Heart left ventricle (tissue), 16 donors: ENCODE measurements at places on chromosomes 2 and 18. TPM values are rescaled to one million over a fixed set of nuclear protein-coding genes. Genes with fewer than 3 reads are reported as not detected.
A peak's percentile ranks its signal among the peaks of the same experiment; 100 is the strongest.

YPEL5 gene
- total RNA-seq = 90.6 TPM

SCN7A gene
- total RNA-seq = 16.8 TPM

CAPN14 gene
- 0.20 TPM for total RNA-seq

HES6 gene
- total RNA-seq = 1.4 TPM

KIAA2012 gene
- total RNA-seq = not detected

DNA sequence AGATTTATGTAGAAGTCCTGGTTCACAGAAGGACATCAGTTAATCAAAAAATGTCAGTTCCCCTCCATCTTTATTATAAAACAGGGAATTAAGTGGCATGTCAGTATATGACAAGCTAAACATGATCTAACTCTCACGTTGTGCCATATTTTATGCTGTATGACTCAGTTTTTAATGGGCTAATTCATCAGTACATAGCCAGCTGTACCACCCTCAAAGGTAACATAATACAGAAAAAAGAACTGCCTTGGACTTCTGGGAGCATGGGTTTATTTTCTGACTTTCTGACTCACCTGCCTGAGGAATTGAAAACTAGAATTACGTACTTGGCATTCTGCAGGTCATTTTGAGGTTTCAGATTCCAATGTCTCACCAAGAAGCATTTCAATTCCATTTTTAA lies 135.7 kb downstream of the CMPK2 start:
- no peak for DNase-seq

DNA sequence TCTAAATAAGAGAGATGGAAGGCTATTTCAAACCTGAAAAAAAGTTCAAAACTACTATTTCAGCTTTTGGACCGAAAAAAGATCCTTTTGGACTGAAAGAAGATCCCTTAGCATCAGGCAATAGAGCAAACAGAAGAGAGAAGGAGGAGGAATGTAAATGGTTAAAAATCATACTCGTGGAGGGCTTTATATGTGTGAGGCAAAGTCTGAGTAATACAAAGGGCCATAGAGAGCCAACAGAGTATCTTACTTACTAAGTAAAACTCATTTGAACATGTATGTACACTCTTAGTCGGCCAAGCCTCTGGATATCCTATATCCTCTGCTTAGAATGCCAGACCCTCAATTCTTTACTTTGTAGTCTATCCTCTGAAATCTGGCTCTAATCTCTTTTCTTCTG lies 55.7 kb downstream of the ITSN2 start:
- DNase-seq = no peak

GRCh38 chr2:234425639-234426603 lies 71.0 kb downstream of the ARL4C start:
- DNase-seq = peak; percentile 70

GRCh38 chr2:84302513-84303412 lies 156.3 kb downstream of the SUCLG1 start:
- no peak for DNase-seq

GRCh38 chr2:47964722-47965434 lies 58.6 kb upstream of the FBXO11 start:
- no peak for DNase-seq

DNA sequence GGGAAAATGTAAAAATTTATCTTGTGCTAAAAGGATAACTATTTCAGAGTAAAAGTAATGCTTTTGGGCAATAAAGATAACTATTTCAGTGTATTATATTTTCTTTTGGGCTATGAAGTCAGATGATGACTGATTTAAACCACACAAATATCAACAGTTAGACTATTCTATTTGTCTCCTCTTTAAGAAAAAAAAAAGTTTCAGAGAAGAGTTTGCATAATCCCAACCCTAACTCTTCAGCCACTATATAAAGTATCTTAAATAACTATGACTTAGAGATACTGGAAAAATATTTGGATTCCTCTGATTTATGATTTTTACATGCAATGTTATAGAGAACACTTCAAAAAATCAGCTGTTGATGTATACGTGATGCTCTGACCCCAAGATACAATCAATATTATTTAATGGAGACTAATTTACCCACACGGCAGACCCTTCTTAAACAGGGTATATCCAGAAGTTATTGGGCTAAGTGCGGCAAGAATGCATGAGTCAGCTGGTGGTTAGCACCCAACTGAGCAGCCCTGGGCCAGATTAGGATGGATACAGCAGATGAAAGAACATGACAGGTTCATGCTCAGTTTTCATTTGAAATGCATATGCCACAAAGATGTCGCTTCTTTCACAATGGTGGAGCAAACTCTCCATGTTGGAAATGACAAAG lies 279.0 kb downstream of the AFF3 start:
- DNase-seq = no peak

DNA sequence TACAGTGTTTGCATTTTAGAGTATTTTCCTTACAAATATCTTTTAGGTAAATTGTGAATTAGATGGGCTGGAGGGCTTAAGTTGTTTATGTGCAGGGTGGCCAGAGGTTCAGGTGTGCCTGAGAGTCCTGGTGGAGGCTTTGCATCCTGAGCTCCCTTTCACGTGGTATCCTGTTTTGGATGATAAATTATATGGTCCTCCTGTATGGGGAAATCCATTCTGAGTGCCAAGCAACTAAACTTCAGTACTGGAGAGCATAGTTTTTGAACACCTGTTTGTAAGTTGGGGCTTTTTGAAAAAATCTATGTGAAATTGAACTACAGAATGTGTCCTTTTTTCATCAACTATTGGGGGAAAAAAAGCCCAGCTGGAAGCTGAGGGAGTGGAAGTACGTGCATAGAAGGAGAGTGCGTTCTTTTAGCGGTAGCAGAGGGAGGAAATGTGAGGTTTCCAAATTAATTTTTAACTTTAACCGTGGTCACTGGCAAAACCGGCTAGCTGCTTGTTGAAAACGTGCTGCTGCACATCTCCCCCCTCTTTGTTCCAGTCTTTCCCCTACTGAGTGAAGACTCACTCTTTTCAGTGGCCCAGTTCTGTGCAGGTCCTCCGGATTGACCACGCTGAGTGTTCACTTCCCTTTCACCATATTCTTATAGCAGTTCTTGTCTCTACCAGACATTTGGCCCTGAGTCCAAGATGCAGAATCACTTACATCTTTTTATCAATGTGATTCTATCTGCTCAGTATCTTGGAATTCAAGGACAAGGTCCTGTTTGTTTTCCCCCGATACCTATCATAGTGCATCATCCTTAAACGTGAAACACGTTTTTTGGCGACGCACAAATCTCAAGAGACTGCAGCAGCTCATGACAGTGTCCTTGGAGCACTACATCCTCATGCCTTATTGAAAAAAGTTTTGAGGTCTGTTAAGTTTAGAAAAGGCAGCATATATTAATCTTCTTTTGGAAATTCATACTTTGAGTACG lies 15.3 kb downstream of the CNOT11 start:
- DNase-seq = no peak

DNA sequence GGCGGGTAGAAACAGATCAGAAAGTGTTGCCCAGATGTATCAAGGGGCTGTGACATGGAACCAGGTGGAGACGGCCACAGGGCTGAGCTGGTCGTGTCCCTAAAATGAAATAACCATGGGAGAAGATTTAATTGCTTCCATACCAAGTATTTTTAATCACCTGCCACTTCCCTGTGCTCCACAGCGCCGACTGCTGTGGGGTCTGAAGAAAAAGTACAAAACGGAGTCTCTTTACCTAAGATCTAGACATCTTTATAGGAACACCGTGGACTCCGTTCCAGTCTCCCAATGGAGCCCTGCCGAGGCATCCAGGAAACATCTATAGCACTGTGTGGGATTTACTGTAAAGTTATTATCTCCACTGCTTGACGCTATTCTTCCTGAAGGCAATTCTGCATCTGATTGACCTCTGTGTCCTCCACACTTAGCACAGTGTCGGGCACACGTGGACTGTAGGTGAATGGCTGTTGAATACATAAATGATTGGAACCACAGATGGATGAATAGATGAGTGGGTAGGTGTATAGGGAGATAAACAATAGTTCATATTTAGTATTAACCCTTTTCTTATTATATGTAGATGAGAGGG lies 21.6 kb upstream of the GYPC start:
- DNase-seq = no peak

DNA sequence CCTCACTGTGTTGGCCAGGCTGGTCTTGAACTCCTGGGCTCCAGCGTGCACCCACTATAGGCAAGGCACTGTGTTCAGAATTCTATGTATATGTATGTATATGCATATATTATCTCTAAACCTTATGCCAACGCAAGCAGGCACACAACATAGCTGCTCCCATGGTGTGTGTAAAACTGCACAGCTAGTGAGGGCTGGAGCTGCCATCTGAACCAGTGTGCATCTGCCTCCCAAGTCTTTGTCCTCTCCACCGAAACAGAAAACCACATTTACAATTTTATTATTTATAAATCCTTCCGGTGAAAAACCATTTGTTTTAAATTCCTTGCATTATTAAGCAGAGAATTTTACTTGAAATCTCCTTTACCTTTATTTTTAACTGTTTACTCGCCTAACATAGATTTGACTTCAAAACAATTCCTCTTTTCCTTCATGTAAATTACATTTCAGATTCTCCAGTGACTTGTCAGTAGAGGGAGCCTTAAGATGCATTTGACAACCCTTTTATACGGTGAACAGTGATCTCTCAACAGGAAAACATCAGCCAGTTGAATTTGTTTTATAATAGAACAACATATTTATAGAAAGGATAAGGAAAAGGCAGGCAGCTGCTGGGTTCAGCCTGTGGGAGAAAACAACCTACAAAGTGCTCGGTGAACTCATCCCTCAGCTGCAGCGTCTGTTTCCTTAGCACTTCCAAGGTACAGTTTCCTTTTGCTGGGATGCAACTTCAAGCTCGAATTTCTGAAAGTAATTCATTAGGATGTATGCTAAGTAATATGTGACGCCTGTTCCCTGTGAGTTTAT lies 101.2 kb downstream of the MYT1L start:
- no peak for DNase-seq

GRCh38 chr2:168254158-168254935 lies 7.0 kb upstream of the STK39 start:
- DNase-seq = no peak

DNA sequence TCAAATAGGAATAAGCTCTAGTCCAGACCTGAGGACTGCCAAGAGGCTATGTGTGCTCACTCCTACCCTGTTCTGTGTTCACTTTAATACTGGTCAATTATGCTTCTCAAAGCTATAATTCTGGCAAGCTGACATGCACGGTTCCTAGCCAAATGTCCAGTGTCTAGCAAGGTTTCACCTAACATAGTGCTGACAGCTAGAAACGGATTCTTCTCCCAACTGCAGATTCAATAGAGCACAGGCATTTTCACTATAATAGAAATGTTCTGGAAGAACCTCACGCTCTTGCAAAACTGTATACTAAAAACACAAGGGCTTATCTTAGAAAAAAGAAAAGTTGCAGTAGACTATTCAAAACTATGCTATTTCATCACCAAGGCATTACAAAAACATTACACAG lies 45.1 kb downstream of the HDAC4 start:
- DNase-seq = no peak

DNA sequence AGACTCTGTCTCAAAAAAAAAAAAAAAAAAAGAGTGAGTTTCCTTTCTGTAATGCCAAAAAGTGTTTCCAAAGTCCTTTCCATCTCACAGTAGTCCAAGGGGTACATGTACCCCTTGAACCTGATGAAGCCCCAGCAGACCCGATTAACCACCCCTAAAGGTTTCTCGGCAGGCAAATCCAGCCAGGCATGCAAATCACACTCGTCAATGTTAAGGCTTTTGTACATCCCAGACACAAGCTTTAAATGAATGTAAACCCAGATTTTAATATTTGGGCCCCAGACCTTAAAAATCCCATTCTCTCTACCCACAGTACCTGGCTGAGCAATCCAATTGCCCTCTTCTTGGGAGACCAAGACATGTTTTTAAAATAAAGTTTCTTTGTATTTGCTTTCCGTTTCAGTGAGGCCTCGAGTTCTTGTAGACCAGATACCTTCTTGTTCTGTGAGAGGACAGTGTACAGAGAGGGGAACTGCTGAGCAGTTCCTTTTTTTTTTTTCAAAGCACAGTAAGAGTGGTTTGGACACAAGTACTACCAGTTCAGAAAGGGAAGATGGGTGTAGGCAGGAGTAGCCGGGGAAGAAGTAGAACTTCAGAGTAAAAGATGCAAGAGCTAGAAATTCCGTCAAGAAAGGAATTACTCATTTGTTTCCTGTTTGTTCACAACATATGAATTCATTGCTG lies at the start of gene NLRC4:
NLRC4 (minus strand) TSS at position 465 of the 684 bp plus-strand sequence. CDS start 8,111 bp downstream, outside the sequence.
- no peak for DNase-seq

DNA sequence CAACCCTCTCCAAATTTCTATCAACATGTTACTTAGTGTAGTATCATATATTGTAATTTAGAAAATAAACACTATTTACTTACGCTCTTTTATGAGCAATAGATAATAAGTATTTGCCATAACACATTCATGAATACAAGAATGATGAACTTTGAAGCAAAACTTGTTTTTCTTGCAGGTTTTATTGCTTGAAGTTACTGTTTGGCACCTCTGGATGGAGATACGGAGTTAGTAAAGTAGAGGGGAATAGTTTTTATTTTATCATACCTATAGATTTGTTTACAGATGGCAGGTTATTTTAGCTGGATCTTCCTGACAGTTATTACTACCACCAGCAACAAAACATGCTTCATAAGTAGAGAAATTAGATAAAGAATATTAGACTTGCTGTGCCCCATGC lies 274.2 kb upstream of the LRRTM4 start:
- no peak for DNase-seq

DNA sequence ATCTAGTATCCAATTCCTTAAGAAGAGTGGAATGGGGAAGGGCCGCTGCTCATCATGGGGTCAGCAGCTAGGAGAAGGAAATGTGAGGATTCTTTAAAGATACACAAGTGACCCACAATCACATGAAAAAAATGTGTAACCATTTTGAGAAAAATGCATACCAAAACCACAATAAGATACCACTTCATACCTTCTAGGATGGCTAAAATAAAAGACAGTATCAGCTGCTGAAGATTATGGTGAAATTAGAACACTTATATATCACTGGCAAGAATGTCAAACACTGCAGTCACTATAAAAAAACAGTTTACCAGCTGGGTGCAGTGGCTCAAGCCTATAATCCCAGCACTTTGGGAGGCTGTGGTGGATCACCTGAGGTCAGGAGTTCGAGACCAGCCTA lies 67.9 kb downstream of the C2orf74 start:
- DNase-seq = no peak

GRCh38 chr18:23540867-23541266 lies 37.6 kb downstream of the RMC1 start:
- DNase-seq = no peak

DNA sequence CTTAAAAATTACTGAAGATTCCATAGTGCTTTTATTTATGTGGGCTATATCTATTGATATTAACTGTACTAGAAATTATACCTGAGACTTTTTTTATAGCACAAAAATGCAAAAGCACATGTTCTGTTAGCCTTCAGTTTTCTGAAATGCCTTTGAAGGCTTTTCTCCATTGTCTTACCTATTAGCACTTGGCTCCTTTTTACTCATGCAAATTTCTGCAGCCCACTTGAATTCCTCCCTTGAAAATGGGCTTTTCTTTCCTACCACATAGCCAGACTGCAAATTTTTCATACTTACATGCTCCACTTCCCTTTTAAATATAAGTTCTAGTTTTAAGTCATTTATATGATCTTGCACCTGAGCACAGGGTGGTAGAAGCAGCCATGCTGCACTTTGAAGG lies 453.0 kb upstream of the TRIB2 start:
- no peak for DNase-seq
